Anterior cingulate cortex (tissue), 58 donors: ENCODE measurements at places on chromosomes 2 and 18.
A peak's percentile ranks its signal among the peaks of the same experiment; 100 is the strongest.

- DNase-seq = no peak
Measured at GRCh38 chr2:12700989-12701388, 15.7 kb upstream of the TRIB2 start.

- no peak for DNase-seq
Measured at GRCh38 chr2:143144813-143145455, 15.7 kb downstream of the ARHGAP15 start.

DNA sequence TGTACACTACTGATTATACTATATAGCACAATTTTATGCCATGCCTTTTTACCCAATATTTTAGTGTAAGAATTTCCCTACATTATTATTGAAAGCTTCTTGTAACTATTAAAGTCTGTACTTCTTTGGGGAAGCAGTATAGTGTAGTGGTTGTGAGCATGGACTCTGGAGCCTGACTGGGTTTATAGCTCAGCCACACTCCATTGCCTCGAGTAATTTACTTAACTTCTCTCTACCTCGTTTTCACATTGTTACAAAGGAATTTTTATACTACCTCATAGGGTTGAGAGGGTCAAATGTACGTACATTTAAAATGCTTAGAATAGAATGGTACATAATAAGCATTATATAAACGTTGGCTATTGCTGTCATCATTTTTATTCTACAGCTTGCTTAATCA, 139.2 kb downstream of the UBR3 start:
- DNase-seq = no peak

DNA sequence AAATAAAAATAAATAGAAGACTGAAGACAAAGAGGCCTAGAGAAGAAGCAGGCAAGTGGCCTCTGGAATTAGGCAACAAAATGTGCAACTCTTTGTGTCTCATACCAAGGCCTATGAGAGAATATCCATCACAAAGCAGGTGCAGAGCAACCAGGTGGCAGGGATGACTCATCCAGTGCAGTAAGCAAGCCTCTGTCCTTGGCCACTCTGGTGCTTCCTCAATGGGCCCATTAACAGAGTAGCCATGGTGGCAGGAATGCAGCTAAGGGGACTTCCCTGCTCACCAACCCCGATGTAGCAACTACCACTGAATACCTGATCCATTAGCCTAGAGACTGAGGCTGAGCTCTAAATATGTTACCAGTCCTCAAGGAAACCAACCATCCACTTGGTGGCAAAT, 11.0 kb upstream of the EPG5 start:
- DNase-seq = no peak

DNA sequence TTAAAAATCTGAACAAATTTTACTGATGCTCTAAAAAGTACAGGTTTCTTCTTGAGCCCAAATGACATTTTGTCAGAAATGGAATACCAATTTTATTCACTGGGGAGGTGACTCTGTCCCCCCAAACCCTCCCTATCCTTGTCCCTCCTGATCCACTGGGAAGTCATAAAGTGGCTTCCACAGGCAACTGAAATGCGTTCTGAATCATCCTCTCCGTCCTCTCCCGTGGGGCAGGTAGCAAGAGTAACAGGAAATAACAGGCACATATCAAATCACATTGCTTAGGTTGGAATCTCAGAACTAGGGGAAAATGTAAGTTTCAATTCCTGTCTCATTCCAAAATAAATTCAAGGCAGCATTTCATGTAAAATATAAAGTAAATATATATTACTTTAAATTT, 44.5 kb downstream of the MYL12B start:
- DNase-seq = no peak

DNA sequence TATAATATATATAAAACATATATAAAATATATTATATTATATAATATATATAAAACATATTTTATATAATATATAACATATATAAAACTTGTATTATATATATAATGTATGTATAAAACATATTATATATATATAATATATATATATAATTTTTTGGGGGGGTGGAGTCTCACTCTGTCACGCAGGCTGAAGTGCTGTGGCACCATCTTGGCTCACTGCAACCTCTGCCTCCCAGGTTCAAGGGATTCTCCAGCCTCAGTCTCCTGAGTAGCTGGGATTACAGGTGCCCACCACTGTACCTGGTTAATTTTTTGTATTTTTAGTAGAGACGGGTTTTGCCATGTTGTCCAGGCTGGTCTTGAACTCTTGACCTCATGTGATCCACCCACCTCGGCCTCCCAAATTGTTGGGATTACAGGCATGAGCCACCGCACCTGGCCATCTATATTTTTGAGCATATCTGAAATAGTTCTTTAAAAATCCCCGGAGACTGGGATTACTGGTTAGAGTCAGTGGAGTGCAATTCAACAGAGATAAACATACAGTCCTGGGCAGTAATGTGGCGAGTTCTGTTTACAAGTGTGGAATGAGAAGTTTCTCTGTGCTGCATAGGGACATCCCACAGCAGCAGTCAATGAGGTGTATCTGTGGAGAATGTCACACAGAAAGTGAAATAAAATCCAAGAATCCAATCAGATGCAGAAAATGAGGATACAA, 208.4 kb downstream of the MYCN start:
- DNase-seq = no peak

GRCh38 chr2:127945281-127945680, 59.5 kb upstream of the AMMECR1L start:
- DNase-seq = no peak

GRCh38 chr2:161085149-161085548, 75.1 kb upstream of the TANK start:
- no peak for DNase-seq

GRCh38 chr2:40002339-40002738, 223.3 kb upstream of the THUMPD2 start:
- DNase-seq = no peak

DNA sequence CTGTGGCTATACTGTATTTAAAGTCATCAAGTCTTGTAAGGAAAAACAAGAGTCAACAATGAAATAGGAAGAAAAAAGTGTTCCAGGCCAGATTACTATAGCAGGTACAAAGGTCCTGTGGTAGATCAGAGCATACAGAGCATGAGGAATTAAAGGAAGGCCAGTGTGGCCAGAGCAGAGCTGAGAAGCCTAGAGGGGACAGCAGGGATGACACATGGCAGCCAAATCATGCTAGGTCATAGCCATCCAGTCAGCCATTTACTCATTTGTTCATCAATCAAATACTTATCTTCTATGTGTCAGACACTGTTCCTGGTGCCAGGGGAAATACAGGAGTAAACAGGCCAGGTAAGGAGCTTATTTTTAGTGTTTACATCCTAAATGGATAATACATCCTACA, 24.3 kb downstream of the ADD2 start:
- DNase-seq = no peak

- no peak for DNase-seq
Measured at GRCh38 chr2:214066862-214067261, 344.0 kb upstream of the VWC2L start.

DNA sequence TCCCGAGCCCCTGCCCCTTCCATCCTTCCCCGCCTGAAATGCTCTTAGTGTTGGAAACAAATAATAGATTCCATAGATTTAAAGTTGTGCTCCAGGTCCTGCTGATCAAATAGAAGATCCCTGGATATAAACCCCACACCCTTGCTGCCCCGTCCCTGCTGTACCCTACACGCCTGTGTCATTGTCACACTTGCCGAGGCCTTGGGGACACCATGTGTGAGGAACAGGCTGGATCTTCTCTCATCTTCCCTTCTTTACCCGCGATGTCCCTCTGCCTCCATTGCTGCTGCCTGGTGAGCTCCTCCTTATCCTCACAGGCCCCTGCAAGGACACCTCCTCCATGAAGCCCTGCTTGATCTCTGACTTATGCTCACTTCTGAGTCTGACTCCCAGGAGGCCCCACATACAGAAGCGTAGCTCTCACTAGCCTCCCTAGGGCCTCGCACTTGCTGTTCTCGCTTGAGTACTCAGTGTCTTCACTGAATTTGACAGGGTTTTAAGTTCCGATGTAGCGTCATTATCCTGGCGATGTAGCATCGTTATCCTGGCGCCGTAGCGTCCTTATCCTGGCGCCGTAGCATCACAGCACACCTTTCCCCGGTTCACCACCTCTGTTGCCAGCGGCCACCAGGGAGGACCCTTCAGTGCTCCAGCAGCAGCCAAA, 221.9 kb downstream of the NDUFA10 start:
- no peak for DNase-seq

GRCh38 chr2:200306931-200307723, 634 bp downstream of the SPATS2L start:
- DNase-seq = peak; percentile 48

GRCh38 chr18:58497845-58498244, 131.0 kb downstream of the ALPK2 start:
- no peak for DNase-seq

DNA sequence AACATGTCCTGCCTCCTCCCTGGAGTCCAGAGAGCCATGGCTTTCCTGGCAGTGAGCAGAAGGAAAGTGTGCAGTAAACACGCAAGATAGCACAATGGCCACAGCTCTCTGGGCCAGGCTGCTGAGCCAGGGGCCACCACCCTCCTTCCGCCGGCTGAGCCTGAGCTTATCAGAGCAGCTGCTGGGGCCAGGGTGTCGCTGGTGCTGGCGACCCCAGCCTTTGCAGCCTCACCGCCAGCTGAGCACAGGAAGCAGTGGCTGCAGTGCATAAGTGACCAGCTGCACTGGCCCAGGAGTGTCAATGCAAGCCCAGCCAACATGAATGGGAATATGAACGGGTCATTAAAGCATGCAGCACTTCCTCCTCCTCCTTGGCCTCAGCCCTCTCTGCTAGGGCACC, 172.0 kb downstream of the ZFP36L2 start:
- DNase-seq = no peak

DNA sequence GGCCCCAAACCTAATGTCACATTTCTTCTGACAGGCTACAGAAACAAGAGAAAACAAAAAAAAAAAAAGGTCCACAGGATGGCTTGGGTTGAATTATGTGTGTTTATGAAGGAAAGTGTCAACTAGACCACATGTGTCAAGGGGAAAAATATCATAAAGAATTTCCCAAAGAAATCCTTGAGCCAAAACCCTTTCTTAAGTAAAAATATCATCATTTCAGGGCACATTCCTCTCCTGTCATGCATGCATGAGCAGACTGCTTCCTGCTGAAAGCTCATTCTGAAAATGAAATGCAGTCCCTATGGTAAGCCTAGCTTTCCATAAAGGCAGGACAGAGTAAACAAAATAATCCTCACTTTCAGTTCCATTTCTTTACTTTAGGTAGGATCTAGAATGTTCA, 85.7 kb upstream of the RBBP8 start:
- DNase-seq = no peak

DNA sequence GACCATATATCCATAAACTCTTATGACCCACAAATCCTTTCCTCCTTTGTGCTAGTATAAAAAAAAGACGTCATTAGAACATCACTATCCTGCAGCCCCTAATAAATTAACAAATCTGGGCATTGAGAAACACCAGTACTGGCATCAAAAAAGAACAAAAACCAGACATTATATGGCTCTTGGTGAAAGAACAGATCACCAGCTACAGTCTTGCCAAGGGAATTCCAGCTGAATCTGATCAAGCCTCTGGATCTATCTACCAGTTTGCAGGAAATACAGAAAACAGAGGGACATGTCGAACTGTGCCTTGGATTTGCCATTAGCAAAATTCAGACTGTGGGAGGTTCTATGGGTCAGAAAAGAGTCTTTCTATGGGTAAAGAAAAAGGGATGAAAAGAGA, 93.7 kb upstream of the DDX18 start:
- no peak for DNase-seq

- no peak for DNase-seq
Measured at GRCh38 chr2:182506606-182507005, 79.8 kb upstream of the PDE1A start.

GRCh38 chr2:3204031-3204821, 173.4 kb downstream of the EIPR1 start:
- no peak for DNase-seq

DNA sequence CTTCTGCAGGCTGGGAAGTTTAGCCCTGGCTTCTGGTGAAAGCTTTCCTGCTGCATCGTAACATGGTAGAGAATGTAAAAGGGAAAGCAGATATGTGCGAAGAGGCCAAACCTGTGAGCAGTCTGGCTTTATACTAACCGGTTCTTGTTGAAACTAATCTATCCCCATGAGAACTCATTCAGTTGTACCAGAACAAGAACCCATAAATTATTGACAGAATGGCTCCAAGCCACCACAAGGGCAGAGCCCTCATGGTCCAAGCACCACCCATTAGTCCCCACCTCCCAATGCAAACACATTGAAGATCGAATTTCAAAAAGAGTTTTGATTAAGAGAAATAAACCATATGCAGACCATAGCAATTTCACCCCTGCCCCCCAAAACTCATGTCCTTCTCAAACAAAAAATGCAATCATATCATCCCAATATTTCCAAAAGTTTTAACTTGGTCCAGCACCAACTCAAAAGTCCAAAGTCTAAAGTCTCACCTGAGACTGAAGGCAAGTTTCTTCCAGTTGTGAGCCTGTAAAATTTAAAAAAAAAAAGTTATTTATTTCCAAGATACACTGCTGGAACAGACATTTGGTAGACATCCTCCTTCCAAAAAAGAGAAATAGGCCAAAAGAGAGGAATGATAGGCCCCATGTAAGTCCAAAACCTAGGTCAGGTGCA, 318.9 kb downstream of the CNTNAP5 start:
- DNase-seq = no peak

DNA sequence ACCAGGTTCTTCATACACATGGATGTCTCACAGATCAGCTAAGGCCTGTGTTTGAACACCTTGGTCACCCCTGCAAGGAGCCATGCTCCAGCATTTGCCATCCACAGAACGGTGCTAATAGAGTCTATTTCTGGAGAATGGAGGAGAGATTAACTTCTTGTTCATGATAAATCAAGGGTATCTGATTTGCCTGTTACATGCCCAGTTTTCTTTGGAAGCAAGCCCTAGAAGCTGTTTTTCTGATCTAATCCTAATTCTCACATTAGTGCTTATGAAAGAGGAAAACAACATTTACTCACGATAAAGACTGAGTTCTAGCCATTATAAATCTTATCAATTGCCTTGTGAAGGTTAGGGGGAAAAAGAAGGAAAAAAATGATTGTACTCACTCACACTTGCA, 119.6 kb upstream of the DTNA start:
- DNase-seq = no peak

DNA sequence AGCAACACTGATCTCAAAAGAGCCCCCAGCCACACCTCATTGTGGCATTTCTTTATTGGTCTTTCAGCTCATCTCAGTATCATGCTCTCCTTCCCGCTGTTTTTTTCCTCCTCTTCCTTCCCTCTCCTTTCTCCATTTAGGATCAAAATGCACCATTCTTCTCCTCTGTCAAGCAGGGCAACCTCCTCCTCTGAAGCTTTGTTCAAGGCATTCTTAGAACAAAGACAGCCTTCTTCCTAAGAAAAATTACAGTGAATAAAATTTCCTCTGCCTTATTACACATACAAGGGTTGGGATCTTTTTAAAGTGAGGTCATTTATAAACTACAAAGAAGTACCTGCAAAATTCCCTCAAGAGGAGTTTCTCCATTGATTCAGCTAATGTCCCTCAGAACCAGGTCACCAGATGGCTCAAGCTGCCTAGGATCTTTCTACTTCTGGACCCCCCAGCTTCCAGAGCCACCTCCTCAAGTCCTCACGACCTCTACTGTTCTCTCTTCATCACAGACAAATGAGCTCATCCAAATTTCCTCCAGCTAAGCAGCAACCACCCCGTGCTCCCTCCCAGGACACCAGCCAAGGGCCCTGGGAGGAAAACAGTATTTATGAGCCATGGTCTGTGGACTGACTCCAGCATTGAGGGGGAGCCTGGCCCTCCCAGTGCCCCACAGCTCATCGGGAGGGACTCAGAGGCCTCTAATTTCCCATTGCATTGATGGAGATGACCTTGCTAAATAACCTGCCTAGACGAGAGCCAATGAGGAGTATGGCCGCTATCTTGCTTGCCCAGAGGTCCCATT, 18.0 kb downstream of the SFXN5 start:
- no peak for DNase-seq
